ENCODE measurements at places on chromosomes 5 and 9. TPM values are rescaled to one million over a fixed set of nuclear protein-coding genes. Genes with fewer than 3 reads are reported as not detected.

DNA sequence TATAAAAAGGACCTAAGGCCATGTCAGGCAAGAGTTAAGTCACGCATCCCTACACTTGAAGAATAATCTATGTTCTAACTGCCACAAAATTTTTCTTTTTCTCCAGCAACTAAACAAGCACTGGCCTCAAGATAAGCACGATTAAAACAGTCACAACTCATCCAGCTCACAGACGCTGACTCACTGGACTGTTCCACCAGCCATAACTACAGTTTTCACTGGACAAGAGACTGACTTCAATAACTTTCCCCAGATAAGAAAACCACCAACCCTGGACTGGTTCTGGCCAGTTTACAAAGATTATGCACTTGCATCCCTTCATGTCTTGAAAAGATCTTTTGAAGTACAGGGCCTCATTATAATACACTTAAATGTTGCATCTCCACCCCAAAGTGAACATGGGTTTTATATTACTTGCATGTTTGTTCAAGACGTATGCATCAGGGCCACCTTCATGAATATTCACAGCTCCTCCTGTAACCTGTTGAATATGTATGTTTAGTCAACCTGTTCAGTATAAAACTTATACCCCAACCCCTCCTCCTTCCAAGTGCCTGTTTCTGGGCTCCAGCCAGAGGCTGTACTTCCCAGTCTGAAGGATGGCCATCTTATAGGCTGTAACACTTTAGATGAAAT lies 129.3 kb upstream of the EPB41L4A start:
- H3K4me3 ChIP-seq = no peak overlapping the region
- no peak overlapping the region for H3K27ac ChIP-seq
- H3K36me3 ChIP-seq = no peaks in the 10 kb centered on the region
- H3K27me3 ChIP-seq = no peaks in the 10 kb centered on the region
- DNase-seq = no peak

DNA sequence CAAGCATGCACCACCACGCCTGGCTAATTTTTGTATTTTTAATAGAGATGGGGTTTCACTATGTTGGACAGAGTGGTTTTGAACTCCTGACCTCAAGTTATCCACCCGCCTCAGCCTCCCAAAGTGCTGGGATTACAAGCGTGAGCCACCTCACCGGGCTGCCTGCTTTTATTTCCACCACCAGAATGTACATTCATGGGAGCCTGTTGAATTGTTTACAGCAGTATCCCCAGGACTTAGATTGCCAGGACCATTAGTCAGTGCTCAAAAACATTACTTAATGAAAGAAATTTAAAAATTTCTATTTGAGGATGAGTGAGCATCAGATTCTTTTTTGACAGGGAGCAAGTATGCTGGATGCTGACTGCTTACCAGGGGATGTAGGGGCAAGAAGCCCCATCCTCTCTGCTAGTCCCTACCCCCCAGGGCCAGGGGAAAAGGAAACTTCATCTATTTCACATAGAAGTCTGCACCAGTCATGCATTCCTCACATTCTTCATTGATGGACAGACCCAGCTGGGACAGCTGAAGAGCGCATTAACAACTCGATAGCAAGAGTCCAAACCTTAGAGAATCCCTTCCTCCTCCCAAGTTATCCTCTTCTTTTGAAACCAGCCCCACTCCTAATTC lies 10.3 kb upstream of the RGMB start:
- no peak overlapping the region for H3K27ac ChIP-seq
- no peaks in the 10 kb centered on the region for H3K36me3 ChIP-seq
- no peak overlapping the region for H3K4me3 ChIP-seq

SQSTM1 gene
- 501 TPM for total RNA-seq

DNA sequence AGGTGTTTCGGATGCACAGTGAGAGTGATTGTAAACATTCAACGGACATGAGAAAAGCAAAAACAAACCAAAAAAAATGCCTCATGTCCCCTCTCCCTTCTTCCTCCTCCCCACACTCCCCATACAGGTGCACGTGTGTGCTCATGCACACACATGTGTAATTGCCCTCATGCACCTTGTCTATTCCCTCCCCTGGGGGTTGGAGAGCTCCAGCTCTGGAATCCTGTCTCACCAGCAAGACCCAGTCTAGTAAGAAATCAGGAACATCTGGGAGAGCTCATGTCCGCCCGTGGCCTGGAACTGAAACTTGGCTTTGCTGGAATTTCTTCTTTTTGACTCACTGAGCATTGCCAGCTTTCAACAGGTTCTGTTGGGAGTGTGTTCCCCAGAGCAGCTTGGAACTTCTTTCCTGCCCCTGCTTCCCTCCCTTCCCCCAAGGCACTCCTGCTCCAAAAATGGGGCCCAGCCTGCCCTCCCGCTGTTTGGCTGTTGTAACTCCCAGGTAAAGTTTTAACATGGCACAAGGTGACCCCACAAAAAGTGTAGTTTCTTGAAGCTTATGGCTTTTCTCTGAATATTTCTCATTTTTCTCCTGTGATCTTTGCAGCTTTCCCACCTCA lies 190.1 kb downstream of the NR3C1 start:
- DNase-seq = no peak
- H3K27me3 ChIP-seq = no peaks in the 10 kb centered on the region
- no peak overlapping the region for H3K4me3 ChIP-seq

SLC25A2 gene
- total RNA-seq = 0.64 TPM

GRCh38 chr9:109934136-109934856 lies 154.3 kb downstream of the PALM2AKAP2 start:
- no peaks in the 10 kb centered on the region for H3K27me3 ChIP-seq
- H3K4me1 ChIP-seq = no peaks in the 10 kb centered on the region
- H3K36me3 ChIP-seq = no peaks in the 10 kb centered on the region
- DNase-seq = no peak

GRCh38 chr5:84301535-84301934 lies 83.1 kb downstream of the EDIL3 start:
- H3K36me3 ChIP-seq = no peaks in the 10 kb centered on the region
- no peaks in the 10 kb centered on the region for H3K27me3 ChIP-seq
- H3K4me3 ChIP-seq = no peak overlapping the region
- no peaks in the 10 kb centered on the region for H3K4me1 ChIP-seq

DNA sequence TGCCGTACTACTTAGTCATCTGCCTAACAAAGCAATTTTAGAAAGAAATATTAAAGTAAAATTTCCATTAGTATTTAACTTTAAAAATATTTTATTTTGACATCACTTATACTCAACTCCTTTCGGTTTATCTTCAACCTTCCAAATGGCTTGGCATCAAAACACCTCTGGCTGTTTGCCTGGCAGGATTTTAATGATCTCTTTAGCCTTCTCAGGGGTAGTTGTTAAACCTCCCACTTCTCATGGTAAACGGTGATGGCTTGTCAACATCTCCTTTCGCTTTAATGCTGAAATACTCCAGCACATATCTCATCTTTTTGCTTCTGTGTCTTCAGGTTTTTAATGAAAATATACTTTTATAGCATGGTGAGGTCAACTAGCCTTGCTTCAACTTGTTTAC lies 747.1 kb downstream of the CETN3 start:
- H3K27me3 ChIP-seq = no peaks in the 10 kb centered on the region
- no peaks in the 10 kb centered on the region for H3K4me1 ChIP-seq
- no peaks in the 10 kb centered on the region for H3K36me3 ChIP-seq
- no peak for DNase-seq
- H3K27ac ChIP-seq = no peak overlapping the region

GRCh38 chr5:139470821-139471300 lies at the start of gene SMIM33:
SMIM33 (plus strand) TSS chr5:139471004; CDS start chr5:139471122, 118 bp downstream.
- no peaks in the 10 kb centered on the region for H3K27me3 ChIP-seq
- no peak for DNase-seq
- peaks cover 5% of the 10 kb centered on the region for H3K36me3 ChIP-seq
- peak within 1 kb of the TSS; percentile 42 for H3K27ac ChIP-seq

GRCh38 chr9:13606586-13606985 lies 327.1 kb upstream of the MPDZ start:
- H3K36me3 ChIP-seq = no peaks in the 10 kb centered on the region
- H3K27ac ChIP-seq = no peak overlapping the region
- no peaks in the 10 kb centered on the region for H3K27me3 ChIP-seq
- H3K4me3 ChIP-seq = no peak overlapping the region
- H3K4me1 ChIP-seq = peaks cover 4% of the 10 kb centered on the region

DNA sequence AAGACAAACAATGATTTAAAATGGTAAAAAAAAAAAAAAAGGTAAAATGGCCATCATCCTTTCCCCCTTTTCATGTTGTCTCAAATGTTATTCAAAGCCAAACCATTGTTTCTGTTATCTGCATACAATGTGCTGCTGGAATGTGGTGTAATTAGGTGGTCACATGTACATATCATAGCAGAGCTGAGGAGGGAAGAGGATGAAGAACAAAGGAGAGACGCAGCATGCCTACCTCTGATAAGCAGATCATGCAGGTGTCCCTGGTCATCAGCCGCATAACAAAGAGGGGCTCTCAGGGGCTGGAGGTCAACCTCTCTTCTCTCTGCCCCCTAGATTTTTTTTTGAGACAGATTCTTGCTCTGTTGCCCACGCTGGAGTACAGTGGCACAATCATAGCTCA lies 141.0 kb downstream of the CARTPT start:
- no peaks in the 10 kb centered on the region for H3K27me3 ChIP-seq
- no peaks in the 10 kb centered on the region for H3K36me3 ChIP-seq
- H3K27ac ChIP-seq = no peak overlapping the region
- H3K4me3 ChIP-seq = no peak overlapping the region
- DNase-seq = no peak

- DNase-seq = no peak
- H3K4me3 ChIP-seq = no peak overlapping the region
- no peaks in the 10 kb centered on the region for H3K36me3 ChIP-seq
These were observed 187.5 kb downstream of the MED10 start for GRCh38 chr5:6190838-6191237.

DNA sequence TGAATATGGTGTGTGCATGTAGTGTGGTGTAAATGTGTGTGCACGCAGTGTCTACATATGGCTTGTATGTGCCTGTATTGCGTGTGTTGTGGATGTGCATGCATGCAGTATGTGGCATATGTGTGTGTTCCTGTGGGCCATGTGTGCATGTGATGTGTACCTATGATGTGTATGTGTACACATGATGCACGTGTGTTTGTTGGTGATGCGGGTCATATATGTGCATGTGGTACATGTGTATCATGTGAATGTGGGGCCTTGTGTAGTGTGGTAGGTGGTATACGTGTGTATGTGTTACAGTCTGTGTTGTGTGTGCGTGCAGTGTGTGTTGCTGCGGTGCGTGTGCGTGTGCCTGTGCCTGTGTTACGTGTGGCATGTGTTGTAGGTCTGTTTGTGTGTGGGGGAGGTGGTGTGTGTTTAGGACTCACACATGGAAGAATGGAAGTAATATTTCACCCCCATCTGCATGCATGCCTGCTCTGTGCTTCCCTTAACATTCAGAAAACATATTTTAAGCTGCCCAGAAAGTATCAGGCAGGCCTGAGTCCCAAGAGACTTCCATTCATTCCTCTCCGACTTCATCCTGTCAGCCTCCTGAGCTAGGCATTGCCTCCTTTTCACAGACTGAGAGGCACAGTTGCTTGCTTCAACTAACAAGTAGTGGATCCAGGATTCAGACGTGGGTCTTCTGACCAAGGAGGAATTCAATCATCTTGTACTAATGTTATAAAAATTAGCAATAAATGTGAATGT lies 55.4 kb upstream of the RUFY1 start:
- no peak overlapping the region for H3K4me3 ChIP-seq
- H3K36me3 ChIP-seq = no peaks in the 10 kb centered on the region
- H3K27ac ChIP-seq = no peak overlapping the region
- no peaks in the 10 kb centered on the region for H3K4me1 ChIP-seq

Data from upper lobe of right lung (tissue), 1 donor.